ENCODE measurements at places on chromosomes 3 and 15.

DNA sequence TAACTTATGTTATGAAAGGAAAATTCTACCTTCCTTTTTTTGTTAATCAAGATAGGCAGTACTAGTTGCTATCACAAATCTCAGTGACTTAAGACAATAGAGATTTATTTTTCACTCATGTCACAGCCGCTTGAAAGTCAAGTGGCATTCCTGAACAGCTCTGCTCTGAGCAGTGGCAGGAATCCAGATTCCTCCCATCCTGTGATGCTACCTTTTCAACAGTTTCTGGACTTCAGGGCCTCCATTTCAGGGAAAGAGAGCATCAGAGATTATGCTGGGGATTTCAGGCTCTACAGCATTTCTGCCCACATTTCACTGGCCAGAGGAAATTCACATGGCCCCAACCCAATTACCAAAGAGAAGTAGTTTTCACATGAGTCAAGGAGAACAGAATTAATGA lies 83.4 kb downstream of the IL1RAP start:
- DNase-seq = no peak

GRCh38 chr15:31267161-31268107 lies 59.2 kb upstream of the KLF13 start:
- no peak for DNase-seq

DNA sequence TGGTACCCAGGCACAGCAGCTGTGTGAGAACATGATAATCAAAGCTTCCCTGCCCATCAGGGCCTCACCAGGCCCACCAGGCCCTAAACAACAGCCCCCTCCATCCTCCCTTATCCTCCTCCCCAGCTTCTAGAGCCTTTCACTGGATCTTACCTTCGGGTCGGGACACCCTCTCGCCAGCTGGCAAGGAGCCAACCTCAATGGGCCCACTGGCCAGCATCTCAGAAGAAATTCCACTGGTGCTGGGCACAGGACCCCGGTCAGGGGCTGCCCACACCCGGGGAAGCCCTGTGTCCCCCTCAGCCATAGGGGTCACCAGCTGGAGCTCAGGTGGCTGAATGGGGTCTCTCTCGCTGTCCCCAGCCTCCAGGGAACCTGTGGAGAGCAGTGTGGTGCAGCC lies 6.8 kb upstream of the QARS1 start:
- no peak for DNase-seq

DNA sequence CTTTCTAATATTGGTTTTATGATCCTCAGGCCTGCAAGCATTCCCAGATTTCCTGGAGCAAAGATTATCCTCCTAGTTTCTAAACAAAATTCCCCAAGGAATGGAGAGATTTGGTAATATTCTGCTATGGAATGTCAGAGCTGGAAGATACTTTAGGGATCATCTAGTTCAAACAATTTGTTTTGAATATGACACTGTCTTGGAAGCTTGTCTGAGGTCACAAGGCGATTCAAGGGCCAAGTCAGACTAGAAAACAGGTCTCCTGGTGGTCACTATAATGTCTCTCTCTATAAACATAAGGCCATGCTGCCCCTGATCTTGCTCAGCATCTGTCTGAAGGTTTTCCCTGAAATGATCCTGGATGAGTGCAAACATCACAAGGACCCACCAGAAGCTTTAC lies 143.4 kb upstream of the BCL6 start:
- no peak for DNase-seq

DNA sequence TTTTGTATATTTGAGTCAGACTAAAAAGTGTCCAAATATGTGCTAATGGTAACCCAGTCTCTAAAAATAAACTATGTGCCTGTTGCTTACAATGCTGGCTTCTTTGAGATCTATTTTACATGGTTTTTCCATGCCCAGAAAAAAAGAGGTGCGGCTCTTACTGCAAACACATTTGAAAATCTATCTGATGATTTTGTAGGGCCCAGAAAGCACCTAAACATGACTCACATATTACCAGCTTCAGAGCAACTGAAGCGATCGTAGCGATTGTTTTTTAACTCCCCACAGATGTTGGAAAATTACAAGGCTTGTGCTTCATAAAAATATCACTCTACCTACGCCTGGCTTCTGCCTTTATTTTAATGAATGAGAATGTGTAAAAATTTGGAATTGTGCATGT lies 53.5 kb downstream of the SUCNR1 start:
- DNase-seq = no peak

DNA sequence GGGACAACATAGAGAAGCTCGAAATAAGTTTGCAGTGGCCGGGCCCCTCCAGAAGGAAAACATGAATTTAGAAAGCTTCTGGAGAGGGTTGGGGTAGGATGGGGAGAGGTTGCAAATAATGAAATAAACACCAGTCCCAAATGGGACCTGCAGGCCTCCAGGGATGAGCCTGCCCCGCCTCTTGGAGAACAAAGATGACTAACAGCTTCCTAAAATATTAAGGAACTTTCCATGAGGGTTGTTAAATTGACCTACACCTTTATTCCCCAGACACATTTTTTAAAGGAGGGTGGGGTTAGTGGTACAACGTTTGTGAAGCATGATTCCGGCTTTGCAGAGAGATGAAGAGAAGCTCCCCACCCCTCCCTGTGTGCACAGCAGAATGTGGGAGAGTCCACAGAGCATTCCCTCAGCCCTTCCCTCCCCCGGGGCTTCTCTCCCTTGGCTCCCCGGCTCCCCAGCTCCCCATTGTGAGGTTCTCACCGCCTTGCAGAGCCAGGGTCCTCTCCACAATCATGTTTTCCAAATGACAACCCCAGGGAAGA lies 84.1 kb downstream of the ARHGAP31 start:
- no peak for DNase-seq

DNA sequence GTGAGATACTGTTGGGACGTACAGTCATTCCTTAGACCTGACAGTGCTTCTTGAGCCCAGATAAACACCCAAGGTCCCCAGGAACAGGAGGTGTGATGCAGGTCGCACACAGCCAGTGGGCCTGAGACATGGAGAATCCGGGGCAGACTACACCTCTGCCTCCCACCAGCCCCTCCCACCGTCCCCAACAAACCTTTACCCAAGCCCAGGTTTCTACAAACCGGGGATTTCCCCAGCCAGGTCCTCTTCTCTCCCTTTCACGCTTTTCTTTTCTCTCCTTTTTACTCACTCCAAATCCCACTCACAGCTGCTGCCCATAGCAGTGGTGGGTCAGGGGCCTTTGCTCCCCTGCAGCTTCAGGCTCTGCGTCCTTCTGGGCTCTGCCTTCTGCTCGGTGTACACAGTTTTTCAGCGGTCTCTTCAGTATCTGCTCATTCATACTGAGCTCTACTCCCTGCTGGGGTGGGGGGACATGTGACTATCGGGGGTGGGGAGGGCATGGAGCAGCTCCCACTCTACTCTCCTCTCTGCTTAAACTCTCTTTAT lies 4.8 kb upstream of the PCSK6 start:
- no peak for DNase-seq

DNA sequence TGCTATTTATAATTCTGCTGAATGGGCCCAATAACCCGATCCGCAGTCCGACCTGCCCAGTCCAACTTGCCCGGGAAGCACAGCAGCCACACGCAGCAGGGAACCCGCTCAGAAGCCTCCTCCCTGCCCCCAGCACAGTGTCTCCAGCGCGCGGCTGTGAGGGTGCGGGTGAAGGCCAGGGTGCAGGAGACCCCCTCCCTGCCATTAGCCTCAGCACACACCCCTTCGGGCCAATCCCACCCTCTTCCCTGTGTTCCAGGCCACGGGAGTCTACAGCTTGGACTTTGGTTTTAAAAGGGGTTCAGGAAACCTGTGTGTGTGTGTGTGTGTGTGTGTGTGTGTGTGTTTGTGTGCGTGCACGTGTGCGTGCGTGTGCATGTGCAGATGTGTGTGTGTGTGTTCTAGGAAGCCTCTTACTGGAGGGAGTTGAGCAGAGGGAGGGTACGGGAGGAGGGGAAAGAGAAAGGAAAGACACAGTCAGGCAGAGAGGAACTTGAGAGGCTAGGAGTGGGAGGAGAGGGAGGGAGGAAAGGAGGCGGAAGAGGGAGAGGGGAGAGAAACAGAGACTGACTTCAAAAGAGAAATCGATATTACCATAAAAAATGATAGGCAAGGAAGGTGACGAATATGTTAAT lies 34.2 kb downstream of the ATP2B2 start:
- DNase-seq = peak; percentile 0

GRCh38 chr3:21751886-21752285 lies 876 bp upstream of the ZNF385D start:
- DNase-seq = no peak

DNA sequence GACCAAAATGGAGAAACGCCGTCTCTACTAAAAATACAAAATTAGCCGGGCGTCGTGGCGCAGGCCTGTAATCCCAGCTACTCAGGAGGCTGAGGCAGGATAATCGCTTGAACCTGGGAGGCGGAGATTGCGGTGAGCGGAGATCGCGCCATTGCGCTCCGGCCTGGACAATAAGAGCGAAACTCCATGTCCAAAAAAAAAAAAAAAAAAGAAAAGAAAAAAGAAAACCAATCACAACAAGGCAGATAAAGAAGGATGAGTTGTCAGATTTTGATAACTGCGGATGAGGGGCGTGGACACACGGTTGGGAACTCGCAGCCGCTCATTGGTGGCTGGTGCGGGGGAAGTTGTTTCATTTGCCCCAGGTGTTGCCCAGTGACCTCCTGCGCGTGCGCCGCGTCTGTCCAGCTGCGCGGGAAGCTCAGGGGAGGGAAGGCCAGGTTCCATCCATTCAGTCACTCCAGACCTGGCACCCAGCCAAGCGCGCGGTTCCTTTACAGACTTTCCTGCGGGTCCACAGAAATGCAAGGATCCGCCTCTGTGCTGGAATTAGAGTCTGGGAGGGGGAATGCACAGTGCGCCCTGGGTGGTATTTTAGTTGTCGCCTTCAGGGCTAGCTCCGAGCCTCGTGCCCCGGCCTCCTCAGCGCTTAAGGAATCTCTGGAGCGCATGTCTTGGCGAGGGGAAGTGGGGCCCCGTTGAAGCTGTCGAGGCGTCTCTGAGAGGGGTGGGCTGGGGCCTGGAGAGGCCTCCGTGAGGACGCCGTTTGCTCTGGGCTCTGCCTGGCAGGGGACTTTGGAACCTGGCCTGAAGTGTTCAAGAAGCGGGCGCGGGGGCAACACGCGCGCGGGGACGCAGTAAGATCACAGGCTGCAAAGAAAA lies 708 bp upstream of the GCHFR start:
- peak; percentile 20 for DNase-seq

GRCh38 chr3:137097386-137097785 lies 139.6 kb downstream of the IL20RB start:
- no peak for DNase-seq

DNA sequence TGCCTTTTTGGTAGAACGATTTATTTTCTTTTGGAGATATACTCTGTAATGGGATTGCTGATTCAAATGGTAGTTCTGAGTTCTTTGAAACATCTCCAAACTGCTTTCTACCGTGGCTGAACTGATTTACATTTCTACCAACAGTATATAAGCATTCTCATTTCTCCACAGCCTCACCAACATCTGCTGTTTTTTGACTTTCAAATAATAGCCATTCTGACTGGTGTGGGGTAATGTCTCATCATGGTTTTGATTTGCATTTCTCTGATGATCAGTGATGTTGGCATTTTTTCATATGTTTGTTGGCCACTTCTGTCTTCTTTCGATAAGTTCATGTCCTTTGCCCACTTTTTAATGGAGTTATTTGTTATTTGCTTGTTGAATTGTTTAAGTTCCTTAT lies 154.0 kb downstream of the ABHD5 start:
- no peak for DNase-seq

DNA sequence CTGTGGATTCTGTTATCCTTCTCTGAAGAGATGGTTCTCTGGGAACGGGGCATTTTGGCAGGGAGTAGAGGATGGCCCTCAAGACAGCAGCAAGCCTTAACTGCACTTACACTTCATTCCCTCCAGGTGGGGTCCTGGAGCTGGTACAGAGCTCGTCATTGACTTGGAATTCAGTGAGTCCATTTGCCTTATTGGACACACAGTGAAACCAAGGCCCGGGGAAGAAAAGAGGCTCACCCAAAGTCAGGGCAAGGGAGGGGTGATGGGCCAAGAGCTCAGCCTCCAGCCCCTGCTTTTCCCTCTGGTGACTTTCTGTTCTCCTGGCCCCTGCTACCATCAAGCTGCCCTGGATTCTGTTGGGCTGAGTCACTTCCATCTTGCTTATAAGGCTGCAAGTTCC lies 125.6 kb downstream of the ETFA start:
- DNase-seq = no peak

DNA sequence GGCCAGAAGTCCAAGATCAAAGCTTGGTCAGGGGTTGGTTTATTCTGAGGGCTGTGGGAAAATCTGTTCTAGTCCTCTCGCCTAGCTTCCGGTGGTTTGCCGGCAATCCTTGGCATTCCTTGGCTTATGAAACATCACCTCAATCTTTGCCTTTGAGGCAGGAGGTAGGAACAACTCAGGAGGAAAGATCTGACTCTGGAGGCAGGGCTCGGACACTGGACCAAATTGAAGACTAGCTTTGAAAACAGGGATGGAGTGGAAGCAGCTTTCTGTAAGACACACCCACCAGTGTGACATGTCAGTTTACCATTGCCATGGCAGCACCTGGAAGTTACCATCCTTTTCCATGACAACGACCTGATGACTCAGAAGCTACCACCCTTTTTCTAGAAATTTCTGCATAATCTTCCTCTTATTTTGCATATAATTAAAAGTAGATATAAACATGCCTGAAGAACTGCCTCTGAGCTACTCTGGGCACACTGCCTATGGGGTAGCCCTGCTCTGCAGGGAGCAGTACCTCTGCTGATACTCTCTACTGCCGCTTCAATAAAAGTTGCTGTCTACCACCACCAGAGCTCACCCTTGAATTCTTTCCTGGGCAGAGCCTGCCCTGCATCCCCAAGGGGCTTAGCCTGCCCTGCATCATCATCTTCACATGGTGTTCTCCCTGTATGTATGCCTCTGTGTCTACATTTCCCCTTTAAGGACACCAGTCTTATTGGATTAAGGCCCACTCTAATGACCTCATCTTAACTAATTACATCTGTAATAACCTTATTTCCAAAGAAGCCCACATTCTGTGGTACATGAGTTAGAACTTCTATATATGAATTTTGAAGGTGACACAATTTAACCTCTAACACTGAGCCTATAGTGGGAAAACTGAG lies 38.3 kb upstream of the TM4SF4 start:
- DNase-seq = no peak

DNA sequence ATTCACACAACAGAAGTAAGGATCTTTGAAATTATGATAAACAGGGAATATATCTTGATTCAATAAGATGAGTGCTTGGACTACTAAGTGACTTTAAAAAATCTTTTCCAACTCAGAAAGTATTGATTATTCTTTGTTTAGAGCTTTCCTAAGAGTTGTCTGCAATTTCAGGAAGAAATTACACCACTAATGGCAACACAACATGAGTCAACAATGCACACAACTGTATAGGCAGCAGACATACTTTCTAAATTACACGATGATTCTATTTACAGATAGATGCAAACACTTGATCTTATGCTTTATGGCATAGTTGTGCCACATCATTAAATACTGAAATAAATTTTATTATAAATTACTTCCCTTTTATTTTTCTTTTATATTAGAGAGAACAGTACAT lies 4.4 kb downstream of the NAA50 start:
- DNase-seq = no peak

- DNase-seq = no peak
Measured at GRCh38 chr3:10332481-10333348, 11.8 kb upstream of the SEC13 start.
